Bone marrow (tissue), 2 donors: ENCODE measurements at places on chromosomes 5 and 9.

DNA sequence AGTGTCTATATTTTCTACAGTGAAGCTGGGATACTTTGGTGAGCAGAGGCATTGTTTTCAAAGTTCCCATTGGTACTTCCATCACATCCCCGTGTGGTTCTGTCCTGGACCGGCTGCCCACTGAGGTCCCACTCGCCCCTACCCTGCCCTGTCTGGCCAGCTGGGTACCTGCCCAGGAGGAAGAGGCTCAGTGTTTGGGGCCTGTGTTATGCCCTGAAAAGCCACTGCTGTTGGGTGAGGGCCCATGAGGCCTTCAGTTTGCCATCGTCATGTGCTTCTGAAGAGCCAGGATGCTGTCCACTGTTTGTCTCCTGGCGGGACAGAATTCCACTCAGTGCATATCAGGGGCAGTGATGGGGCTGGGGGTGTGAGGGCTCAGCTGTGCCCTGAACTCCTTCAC is 2.6 kb upstream of the CEP72 start:
- no peak for DNase-seq

- peak; percentile 9 for DNase-seq
Measured at GRCh38 chr9:133238851-133239532, 29.9 kb upstream of the OBP2B start.

GRCh38 chr5:179900206-179900605 is 7.5 kb downstream of the TBC1D9B start:
- no peak for DNase-seq

DNA sequence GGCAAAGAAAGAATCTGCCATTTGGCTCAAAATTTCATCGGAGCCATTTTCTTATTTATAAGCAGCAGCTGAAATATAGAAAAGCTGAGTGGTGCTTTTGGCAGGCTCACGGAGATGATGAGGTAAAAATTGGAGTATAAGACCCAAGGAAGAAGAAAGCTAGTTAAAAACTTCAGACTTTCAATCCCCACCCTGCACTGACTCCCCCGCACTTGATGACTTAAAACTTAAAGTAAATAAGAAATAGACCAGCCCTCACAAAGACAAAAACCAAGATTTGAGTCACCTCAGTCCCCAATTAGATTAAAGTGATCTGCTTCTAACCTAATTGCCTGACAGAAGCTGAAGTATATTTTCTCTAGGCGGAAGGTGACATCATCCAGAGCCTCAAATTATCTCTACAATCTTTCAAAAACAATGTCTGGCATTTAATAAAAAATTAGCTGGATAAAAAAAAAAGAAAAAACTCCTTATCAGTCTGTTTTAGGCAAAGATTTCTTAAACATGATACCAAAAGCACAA is 124.0 kb upstream of the PJA2 start:
- DNase-seq = no peak

DNA sequence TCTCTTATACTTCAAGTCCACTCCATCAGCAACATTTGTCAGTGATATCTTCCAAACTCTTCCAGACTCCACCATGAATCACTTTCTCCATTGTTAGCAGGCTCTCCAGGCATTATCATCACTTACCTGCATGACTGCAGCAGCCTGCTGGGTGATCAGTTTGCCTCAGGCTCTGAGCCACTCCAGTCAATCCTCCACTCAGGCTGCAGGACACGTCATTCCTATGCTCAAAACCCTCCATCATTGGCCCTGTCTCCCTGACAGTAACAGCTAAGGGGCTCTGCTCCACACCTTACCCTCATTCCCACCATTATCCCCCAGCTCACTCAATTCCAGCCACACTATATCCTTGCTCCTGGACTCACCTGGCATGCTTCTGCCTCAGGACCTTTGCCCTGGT is 10.7 kb downstream of the DIRAS2 start:
- DNase-seq = no peak

DNA sequence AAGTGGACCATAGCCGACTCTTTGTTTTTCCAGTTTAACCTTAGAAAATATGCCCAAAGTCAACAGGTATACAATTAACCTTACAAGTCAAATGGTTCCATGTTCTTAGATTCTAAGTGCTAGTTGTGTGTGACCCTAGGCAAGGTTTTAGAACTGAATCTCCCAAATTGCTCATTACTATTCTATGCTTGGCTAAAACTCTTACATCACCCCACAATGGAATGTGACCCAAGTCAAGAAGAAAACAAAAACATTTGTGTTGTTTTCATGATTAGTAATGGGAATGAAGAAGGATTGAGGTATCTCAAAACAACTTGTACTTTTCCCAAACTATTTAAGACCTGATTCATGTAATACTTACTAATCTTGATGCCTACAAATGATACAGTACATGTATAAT is 159.2 kb downstream of the ARRDC3 start:
- no peak for DNase-seq

- no peak for DNase-seq
Measured at GRCh38 chr9:20032413-20033006, 243.7 kb upstream of the SLC24A2 start.
